ENCODE measurements at places on chromosomes 16 and 17.

DNA sequence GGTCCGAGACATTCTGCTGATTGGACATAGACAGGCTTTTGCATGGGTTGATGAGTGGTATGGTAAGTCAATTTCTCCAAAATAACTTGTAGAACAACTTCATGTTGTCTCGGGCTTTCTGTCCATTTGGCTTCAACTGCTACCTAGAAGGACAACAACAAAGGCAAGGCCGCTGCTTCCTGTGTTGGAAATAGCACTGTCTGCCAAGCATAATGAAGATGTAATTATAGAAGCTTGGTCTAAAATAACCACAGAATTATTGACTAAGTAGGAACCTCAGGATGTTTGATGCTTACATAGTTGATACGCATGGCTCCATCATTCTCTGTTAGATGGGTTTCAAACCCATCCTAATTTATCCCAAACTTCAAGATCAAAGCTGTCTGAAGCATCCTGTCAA is 42.3 kb upstream of the NOL11 start:
- no peak for DNase-seq

- no peak for DNase-seq
These were observed 24.9 kb downstream of the KCNJ16 start for GRCh38 chr17:70099884-70100283.

DNA sequence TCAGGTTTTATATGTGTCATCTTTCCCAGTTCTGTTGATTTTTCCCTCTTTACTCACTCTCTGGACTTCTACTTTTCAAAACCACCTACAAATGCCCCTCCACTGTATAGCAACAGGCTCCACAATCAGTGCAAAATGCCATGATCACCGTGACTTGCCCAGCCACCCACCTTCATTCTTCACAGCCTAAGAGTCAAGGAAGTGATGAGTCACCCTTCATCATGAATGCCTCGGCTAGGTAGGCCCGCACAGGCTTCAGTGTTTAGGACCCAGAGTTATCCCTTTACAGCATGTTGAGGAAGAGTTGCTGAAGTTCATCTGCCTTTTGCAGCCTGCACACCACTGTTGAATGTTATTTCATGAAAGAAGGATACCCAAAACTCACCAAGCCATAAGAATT is 158.6 kb downstream of the PMP22 start:
- no peak for DNase-seq

DNA sequence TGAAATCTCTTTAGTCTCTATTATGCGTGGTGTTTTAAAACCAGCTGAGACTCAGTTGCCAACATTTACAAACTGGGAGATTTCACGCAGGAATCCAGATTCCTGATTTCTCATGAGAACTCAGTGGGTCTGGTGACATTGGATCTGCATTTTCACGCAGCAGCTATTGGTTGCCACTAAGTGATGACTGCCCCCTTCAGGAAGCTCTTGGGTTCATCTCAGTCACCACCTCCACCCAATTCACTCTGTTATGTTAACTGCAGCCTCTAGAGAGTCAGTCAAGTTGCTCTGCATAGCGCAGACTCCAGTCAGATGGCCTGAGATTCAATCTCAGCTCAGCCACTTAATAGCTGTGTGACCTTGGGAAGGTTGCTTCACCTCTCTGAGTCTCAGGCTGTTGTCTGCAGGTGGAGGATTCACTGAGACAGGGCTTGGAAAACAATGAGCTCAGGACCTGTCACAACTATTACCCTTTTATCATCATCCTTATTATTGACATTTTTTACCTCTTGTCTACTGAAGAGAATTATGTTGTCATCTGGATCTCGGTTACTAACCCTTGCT is 6.4 kb downstream of the SHISA9 start:
- DNase-seq, result no peak

DNA sequence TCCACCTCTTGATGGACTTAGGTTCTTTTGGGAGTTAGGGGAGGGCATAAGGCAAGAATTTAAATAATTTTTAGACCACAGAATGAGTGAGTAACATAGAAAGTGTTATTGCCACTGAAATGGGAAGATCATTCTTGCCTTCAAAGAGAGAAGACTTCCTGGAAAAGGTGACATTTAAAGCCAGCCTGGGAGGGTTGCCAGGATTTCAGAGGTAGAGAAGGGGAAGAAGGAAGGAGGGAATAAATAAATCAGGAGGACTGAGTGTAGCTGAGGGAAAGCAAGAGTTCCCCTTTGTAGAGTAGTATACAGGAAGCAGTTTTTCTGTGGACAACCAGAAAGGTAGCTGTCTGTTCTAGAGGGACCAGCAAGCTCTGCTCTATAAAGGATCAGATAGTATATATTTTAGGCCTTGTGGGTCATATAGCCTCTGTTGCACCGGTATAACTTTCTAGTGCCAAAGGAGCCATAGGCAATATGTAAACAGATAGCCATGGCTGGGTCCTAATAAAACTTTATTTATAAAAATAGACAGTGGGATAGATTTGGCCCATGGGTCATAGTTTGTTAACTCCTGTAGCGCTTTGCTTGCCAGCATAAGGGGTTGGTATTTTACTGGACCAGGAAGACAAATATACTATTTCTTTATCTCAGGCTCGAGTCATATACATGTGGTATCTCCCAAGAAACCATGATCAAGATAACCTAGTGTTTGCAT is 147.2 kb upstream of the CACNG5 start:
- no peak for DNase-seq

DNA sequence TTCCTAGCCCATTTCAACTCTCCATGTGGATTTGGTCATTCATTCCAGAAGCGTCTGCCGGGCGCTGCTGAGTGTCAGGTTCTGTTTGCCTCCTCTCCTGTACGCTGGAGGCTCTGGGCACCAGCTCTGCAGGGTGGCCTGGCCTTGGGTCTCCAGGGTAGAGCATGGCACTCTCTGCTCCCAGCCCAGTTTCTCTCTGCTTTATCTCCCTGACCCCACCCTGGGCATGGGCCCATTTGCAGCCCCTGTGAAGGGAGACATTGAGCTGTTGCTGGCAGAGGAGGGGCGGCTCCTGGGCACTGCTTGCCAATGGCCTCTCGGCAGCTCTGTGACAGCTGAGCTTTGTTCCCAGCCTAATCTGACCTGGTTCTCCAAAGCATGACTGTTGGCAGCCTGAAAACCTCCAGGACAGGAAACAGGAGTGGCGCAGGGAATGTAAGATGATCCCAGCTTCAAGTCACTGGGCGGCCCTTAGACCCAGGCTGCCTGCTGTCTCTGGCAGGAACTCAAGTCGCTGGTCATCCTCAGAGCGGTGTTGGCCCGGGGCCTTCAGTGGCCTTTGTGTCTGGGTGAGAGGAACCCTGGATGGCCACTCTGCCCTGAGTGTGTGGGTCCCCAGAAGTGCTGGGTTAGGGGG is 146.8 kb downstream of the SEC14L1 start:
- no peak for DNase-seq

DNA sequence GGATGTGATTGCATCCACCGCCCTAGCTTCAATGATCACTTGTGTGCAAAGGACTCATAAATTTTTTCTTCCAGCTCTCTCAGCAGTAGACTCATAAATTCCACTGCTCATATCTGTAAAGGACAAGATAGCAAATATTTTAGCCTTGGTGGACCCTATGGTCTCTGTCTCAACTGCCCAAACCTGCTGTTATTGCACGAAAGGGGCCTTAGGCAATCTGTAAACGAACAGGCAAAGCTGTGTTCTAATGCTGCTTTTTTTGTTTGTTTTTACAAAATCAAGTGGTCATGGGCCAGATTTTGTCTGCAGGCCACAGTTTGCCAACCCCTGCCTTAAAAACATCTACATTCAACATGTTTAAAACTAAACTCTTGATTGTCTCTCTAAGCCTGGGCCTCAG is 34.1 kb downstream of the FAM20A start:
- no peak for DNase-seq

- DNase-seq, result no peak
These were observed 31.9 kb downstream of the UBE2O start for GRCh38 chr17:76421044-76421407.

DNA sequence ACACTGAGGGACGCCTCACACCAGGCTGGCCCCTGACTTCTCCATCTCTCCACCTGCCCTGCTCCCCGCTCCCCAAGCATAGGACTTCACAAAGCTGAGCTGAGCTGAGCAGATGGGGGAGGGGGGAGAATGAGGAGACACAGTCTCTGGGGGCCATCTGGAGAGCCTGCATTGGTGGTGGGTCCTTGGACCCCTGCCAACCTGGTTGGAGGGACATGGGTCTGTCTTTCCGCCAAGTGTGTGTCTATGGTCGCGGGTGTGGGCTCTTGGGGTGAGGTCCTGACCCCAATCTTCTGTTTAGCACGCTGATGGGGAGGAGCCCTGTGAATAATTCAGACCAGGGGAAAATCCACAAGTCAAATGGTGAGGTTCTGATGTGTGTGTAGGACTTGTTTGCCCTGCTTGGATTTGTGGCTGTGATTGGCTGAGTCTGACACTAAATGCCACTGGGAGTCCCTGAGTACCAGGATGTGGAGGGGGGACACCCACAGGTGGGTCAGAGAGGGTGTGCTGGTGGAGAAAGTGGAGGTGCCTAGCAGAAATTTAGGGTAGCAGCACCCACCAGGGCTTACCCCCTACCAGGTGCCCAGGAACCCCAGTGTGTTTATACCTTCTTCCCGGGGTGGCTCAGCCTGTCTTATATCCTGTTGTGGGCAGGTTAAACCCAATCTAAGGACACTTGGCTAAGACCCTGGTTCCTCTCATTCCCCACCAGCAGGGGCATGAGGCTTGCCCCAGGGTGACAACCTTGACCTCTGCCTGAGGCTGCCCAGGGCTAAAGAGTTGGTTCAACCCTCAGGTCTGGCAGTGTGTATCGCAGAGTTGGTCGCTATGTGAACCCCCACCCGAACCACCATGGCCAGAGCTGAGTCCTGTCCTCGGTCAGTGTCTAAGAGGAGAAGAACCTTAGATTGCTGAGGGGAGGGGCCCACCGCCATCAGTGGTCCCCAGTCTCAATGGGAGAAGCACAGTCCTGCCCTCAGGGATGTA is 2.1 kb downstream of the FMNL1 start:
- peak; percentile 42 for DNase-seq

DNA sequence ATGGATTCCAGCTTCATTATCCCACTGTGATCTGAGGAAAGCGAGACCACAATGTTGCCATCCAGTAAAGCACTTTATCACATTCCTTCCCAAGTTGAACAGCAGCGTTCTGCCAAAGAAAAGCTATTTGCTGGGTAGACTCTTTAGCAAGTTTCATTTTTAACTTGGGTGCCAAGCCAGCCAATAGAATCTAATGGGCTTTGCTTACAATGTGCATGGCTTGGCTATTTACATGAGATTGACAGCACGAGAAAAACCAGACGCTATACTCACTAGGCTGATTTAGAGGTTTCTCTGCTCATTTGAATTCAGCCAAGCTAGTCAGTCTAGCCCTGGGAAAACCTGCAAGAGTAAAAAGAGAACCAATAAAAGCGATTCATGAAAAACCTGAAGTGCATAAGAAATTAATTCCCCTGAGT is 108.9 kb downstream of the CDH13 start:
- DNase-seq, result no peak

DNA sequence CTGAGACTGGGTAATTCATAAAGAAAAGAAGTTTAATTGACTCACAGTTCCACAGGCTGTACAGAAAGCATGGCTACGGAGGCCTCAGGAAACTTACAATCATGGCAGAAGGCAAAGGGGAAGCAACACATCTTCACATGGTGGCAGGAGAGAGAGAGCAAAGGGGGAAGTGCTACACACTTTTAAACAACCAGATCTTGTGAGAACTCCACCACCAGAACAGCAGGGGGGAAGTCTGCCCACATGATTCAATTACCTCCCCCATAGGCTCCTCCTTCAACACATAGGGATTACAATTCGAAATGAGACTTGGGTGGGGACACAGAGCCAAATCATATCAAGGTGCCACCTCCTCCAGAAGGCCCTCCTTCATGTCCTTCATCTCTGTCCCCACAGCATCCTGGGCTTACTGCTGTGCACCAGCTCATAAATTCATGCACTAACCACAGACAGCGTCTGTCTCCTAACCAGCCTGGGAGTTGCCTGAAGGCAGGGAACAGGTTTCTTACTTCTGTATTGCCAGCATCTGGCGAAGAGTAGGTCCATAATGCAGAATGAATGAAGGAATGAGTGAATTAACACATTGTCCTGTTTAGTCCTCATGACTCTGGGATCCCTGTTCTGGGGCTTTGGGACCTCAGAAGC is 74.4 kb downstream of the WSB1 start:
- no peak for DNase-seq

- no peak for DNase-seq
These were observed 495 bp downstream of the PARN start for GRCh38 chr16:14629612-14629918.

DNA sequence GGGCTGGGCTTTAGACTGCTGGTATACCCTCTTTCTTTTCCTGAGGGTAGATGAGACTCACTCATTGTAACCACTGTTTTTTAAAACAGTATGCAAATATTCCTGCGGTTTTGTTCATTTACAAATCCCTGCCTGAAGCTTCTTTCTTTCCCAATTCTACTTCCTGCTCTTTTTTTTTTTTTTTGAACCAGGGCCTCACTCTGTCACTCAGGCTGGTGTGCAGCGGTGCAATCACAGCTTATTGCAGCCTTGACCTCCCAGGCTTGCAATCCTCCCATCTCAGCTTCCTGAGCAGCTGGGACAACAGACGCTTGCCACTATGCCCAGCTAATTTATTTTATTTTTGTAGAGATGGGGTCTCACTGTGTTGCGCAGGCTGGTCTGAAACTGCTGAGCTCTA is 8.0 kb upstream of the SULT1A1 start:
- DNase-seq, result peak; percentile 12
